ENCODE measurements at places on chromosomes 7 and 10.

DNA sequence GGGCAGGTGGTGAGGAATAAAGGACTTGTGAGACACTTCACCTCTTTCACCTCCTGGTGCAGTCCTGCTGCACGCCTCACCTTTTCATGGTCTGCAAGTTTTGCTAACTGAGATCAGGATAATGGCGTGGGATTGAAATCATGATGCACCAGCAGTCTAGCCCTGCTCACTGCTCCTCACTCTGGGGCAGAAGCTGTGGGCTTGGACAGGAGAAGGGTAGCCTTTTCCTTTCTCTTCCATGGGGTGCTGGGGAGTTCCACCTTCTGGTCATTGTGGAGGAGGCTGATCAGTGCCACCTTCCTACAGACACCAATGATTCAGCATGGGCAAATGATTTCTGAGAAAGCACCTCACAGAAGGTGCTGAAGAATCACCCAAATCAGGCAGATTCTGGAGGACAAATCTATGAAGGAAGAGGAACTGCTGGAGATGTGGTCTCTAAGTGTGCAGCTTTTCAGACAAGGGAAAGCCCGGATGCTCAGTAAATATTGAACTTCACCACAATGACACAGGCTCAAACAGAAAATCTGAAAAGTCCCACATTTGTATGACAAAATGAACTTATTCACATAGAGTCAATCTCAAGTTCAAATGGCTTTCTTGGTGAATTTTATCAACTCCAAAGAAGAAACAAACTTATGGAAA lies 19.7 kb downstream of the MBL2 start:
- DNase-seq, result no peak

GRCh38 chr7:151024435-151025056 lies at the start of gene ATG9B:
TSS of gene ATG9B (minus strand) at chr7:151024494. CDS start at chr7:151024423, 71 bp downstream.
- DNase-seq, result no peak

DNA sequence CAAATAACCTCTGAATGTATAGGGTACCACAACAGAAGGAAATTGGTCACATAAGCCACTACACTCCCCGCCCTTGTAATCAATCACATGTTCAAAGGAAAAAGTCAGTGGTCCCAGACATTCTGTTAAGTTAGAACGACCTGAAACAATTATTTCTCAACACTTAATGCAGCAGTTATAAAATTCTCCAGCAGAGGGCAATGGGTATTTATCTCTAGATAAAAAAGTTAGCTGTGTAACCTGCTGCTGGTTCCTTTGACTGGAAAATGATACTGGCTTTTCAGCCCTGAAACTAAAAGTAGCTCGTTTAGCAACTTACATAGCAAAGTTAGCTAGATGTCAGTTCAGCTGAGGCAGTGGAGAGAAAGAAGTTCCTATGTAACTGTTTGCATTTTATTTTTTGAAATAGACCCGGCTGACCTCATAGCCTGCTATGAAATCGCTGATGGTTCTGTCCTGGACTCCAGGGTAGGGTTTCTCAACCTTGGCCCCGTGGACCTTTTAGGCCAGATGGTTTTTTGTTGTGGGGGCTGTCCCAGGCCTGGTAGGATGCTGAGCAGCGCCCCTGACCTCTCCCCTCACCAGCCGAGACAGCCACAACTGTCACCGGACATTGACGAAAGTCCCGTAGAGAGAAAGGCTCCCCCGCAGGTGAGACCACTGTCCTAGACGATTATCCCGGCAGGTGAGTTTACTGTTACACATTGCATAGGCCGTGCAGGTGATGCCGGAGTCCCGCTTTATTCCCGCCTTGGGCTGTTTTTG lies 40.2 kb upstream of the PROSER2 start:
- no peak for DNase-seq

DNA sequence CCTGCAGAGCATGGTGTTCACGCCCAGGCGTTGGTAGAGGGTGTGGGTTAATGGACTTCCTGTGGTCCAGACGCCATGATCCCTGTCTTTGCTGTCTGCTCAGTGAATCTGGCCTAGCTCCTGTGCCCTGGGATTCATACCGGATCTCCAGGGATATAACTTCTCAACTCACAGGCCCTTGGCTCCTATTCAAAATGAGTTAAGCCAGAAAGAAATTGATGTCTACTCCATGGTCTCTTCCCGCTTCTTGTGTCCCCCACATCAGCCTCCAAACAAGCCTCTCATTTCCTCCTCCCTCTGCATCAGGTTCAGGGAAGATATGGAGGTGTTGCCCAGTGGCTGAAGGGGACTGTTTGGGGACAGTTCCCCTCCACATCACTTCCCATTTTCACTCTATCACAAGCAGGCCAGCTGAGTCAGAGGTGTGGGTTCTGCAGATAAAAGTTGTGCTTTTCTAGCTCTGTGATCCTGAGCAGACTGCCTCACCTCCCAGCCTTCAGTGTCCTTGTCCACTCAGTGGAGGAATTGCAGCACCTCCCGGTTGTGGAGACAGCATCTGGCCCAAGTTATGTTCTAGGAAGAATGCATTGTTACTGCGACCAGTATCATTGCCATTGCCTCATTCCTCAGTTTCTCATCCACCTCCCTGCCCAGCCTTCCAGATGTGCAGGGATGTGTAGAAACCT lies 22.5 kb downstream of the AKR1E2 start:
- no peak for DNase-seq

- no peak for DNase-seq
These were observed 116.1 kb downstream of the FAM53B start for GRCh38 chr10:124627866-124628675.

DNA sequence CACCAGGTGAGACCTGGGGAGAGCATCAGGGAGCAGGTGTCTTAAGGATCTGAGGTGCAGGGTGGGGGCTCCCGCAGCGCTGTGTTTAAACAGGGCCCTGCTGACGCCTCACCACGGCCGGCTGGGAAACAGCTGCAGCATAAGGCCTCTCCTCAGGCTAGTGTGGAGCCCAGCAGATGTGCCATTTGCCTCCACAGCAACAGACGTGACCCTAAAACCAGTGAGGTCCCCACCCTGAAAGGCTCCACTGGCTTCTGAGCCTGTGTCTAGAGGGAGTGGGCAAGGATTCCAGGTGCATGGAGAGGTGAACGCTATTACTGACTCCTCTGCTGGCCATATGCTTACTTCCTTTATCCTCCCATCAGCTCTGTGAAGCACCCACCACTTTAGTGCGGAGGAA lies 47.8 kb downstream of the SYPL1 start:
- peak; percentile 30 for DNase-seq

- peak; percentile 34 for DNase-seq
These were observed 115.9 kb upstream of the EEPD1 start for GRCh38 chr7:36037121-36037662.

DNA sequence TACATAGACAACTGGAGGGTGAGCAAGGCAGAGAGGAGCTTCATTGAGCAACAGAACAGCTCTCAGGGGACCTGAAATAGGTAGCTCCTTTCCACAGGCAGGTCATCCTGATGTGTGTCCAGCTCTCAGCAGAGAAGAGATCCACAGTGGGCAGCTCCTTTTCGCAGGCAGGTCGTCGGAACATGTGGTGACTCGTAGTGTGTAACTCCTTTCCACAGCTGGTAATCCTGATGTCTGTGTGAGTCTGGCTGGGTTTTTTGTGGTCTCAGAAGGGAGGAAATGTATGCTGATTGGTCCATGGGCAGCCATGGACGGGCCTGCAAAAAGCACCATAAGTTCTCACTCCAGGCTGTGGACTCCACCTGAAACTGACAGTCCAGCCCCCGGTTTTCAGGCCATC lies 24.4 kb upstream of the TES start:
- DNase-seq, result no peak

DNA sequence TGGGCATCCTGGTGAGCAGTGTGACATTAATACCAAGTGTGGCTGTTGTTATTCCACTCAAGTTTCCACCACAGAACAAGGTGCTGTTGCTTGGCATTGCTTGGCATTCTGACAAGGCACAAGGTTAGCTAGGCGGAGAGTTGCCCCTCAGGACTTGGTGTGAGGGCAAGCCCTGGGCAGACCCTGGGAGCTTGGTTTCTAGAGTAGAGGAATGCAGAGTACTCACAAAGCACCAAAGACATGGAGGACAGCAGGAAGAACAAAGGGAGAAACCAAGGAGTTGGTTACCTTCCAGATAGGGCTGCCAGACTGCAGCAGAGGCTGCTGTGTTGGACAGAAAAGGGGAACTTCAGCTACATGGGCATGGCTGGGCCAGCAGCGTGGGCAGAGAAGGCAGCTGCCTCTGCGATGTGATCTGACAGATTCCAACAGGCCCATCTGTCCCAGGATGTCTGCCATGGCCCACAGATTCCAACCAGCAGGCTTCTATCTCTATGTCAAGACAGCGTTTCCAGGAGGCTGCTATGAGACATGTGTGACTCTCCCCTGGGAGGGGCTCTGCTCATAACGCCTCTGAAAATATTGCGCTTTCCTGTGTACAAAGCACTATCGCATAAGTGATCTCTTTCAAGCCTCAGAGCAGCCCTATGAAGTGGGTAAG lies 1.8 kb downstream of the GOLGA7B start:
- no peak for DNase-seq

GRCh38 chr10:27834476-27834875 lies 88.9 kb upstream of the MKX start:
- no peak for DNase-seq

- no peak for DNase-seq
These were observed 176.1 kb upstream of the PHYHIPL start for GRCh38 chr10:59000162-59000825.

GRCh38 chr10:112383325-112383724 lies 9.4 kb downstream of the ACSL5 start:
- peak; percentile 71 for DNase-seq

DNA sequence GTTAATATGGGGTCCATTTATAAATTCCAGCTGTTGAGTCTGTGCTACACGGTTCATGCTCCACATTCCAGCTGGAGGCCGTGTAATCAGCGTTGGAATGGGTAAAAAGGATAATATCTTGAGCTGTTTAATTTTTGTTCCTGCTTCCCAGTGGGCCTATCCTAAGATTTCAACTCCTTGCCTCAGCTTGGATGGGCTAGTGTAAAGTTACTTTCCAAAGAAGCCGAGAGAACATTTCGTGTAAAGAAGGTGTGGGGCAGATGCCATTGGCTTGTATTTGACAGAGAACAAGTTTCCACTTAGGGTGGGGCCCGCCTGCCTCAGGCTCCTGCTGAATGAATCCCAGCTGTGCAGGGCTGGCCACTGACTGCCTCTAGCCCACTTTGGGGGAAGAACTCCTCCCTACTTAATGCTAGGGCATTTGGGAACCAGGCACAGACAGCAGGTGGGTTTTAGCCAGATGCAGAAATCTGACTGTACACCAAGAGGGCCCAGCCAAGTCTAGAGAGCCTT lies 125.9 kb upstream of the LYZL2 start:
- no peak for DNase-seq

DNA sequence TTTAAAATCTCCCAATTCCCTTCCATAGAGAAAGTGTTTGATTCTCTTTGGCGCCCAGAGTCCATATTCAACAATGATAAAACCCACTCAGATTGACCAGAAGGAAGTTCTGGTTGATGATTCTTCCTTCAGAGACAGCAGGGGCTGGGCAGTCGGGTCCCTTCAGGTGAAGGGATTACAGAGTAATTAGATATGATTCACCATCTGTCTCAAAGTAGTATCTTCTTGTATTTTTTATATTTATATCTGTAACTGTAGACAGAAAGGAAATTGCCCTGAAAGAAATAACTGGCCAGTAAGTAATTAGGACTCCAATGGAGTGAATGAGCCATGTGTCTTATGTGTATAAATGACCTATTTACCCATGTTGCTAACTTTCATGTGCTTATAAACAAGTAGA lies 156.0 kb downstream of the PLCE1 start:
- DNase-seq, result no peak

Data from colonic mucosa (tissue), 4 donors.